ENCODE measurements at places on chromosomes 5 and 9.

DNA sequence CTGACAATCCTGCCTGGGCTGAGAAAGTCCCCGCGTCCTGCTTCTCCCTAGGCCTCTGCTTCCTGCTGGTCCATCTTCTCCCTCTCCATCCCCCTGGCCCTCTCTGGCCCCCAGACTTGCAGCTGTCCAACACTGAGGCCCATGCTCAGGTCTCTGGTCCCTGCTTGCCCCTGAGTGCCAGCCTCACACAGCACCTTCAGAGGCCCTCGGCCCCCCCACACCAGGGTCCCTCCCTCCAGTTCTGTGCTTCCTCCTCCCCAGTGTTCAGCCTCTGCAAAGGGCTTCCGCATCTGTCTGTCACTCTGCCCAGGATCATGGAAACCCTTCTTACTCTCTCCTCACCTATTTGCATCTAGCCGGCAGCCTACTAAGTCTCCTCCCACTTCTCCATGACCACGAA is 62.4 kb upstream of the CTSL start:
- DNase-seq, result no peak

- DNase-seq, result no peak
Observed at GRCh38 chr5:167348251-167348926, 943.1 kb upstream of the WWC1 start.

DNA sequence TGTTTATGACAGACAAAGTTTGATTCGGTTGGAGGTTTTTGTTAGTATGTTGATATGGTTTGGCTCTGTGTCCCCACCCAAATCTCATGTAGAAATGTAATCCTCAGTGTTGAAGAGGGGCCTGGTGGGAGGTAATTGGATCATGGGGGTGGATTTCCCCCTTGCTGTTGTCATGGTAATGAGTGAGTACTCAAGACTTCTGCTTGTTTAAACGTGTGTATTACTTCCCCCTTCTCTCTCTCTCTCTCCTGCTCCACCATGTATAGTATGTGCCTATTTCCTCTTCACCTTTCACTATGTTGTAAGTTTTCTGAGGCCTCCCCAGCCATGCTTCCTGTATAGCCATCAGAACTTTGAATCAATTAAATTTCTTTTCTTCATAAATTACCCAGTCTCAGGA is 415.1 kb downstream of the HCN1 start:
- DNase-seq, result no peak

GRCh38 chr5:3362606-3362910 is 233.1 kb upstream of the IRX1 start:
- DNase-seq, result no peak

- no peak for DNase-seq
Observed at GRCh38 chr9:75448281-75448680, 360.0 kb downstream of the OSTF1 start.

- no peak for DNase-seq
Observed at GRCh38 chr5:125823572-125823971, 599.6 kb upstream of the GRAMD2B start.

DNA sequence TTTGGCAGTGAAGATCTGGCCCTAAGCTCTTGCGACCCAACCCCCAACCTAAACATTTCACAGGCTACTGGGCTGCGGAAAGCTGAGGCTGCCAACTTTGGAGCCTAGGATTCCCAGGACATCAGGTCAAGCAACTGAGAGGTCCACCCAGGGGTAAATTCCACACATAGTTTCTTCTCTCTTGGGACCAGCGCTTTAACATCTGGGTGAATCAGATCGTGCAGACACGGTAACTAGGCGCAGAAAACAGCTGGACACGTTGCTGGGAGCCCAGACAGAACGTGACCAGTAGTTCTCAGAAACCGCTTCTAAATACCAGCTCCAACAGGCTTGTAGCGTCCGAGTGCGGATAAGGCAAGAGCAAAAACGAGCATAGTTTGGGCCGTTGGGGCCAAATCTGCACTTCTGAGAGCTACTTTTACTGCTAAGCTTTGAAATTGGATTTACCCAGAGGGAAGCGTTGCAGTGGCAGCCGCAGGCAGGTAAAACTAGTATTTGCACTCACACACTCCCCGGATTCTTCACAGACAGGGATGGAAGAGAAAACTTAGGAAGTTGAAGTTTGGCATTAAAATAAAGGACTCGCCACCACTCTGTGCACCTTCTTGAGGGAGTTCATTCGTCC is 11.8 kb downstream of the ITGA1 start:
- no peak for DNase-seq

DNA sequence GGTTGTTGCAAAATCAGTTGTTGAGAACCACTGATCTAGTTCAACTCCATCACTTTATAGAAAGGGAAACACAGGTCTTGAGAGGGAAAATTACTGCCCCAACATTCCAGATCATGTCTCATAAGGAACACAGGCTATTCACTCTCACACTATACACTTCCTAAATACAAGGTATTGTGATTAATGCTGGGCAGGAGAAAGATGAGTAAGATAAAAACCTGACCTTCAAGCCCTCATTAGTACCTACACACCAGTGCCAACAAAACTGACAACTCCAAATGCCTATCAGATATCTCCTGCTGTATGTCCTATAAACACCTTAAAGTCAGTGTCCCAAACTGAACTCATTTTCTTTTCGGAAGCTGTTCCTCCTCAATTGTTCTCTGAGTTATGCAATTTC is 8.2 kb downstream of the GNE start:
- DNase-seq, result no peak

GRCh38 chr5:112436144-112436543 is 17.1 kb upstream of the EPB41L4A start:
- DNase-seq, result no peak

DNA sequence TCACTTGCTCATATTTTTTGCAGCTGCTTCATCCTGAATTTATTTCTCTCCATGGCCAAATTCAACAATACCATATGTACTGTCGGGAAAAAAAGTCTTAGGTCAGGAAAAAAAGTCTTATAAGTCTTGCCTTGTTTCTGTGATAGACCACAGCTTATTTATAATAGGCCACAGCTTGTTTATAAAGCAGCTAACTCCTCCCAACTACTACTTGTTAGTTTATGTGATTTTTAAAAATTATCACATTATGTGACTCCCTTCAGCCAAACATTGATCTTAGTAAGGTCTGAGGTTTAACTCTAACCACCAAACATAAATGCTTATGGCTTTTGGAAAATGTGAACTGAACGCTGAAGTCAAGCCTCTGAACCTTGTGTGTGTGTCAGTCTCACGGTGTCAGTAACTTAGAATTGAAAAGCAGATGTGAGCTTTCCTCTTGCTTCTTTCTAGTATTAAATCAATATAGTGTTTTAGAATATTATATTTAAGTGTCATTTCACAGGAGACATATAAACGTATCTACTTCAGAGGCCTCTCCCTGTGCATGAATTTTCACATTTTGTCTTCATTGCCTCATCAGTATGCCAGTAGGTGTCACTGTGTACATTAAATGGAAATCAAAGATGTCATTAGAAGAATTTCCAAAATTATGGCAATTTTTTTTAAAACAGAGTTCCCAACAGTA is 51.3 kb downstream of the SNX24 start:
- DNase-seq, result no peak

- no peak for DNase-seq
Observed at GRCh38 chr9:137582286-137582860, 3.6 kb upstream of the DPH7 start.

GRCh38 chr5:33468775-33469435 is 28.1 kb downstream of the TARS1 start:
- no peak for DNase-seq

- no peak for DNase-seq
Observed at GRCh38 chr5:57627661-57628060, 145.1 kb upstream of the ACTBL2 start.

DNA sequence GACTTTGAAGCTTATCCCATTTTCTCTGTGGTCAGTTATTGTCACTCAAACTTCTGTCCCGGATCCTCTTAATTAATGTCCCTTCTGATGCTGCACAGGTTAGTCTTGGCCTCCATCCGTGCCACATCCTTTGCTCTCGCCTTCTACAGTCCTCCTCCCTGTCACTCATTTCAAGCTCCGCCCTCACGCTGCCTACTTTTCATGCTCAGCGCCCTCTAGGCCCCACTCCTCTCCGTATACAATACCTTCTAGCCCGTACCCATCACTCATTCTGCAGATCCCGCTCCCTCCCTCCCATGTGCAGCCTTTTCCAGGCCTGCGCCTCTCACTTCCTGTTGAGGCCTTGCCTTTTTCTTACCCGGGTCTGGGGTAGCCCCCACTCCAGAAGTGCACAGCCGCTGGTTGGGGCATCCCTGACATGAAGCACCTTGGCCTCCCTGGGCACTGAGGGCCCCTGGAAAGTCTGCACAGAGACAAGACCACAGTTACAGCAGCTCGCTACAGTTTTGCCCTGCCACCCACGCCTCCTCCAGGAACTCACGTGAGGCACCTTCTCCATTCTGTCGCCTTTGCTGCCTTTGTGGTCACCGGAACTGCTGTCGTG is 88.5 kb upstream of the SLC25A48 start:
- DNase-seq, result no peak

DNA sequence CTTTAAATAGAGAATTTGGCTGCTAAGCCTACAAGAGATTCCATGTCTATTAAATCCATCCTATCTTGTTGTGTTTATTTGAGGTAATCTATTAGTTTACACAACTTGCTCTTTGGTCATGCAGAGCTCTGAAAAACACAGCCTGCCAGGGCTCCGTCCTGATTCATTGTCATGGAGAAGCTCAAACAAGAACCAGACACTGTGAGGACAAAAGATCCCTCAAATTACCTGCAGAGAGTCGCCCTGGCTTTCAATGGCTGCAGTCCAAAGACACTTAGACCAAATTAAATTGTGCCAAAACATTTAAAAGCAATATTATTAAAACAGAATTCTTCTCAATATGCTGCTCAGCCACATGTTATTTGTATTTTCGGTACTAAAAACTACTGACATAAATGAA is 60.1 kb downstream of the CDH18 start:
- no peak for DNase-seq

GRCh38 chr5:179258922-179259730 is 86.1 kb downstream of the ADAMTS2 start:
- no peak for DNase-seq

DNA sequence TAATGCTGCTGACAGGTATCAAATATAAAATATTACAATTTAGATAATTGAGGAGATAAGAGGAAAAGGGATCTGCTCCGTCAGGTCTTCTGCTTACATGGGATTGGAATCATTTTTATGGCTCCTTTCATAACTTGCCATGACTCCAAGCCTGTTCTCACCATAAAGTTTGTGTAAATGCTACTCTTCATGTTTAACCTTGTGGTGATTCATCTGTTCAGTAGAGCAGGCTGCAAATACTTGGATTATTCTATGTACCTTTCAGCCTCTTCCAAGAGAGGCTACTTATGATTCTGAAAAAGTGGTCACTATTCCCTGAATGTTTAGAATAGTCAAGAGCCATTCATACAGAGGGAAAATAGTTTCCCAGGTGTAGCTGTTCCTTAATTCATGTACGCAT is 66.9 kb downstream of the SLC44A1 start:
- DNase-seq, result no peak

DNA sequence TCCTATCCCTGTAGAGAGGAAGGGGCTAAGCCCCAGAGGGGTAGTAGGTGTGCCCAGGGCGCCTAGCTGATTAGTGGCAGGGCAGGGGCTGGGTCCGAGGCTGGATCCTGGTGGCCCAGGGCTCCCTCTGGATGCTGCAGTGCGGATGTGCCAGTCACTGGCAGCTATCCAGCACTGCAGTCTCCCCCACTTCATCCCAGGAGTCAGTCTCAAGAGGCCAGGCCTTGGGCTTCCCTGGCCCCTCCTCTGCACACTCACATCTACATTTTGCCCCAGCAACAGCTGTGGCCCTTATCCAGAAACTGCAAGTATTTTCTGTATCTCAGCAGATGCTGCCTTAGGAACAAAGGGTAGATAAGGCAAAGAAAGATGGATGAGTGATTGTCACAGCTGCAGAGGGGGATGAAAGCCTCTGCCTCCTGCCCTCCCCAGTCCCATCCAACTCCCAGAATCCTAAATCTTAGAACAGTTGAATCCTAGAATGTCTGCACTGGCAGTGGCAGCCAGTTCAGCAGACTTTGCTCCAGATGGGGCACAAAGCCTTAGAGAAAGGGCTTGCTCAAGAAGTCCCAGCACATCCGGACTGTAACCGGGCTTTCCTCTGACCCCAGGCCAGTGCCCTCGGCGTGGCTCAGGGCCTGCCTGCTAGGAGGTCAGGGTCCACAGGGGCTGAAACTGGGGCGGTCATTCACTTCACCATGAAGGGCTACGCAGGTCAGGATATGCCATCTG is 1.6 kb downstream of the ANXA6 start:
- DNase-seq, result no peak

DNA sequence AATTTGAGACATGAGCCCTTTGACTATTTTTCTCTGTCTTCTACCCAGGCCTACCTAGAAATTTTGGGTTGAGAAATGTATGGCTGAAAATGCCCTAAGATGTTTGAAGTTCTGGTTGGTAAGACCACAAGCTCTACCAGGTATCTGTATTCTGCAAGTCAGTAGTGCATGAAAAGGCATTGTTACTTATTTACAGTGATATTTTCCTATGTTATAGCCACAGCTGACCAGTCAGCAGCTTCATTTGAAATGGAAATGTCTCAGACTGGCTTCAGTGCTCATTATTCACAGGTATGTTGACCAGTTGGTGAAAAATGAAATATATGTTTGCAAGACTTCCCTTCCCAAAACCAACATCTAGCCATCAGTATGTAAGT is 91.9 kb upstream of the ITGA2 start:
- no peak for DNase-seq

GRCh38 chr5:151258816-151259215 is 5.8 kb downstream of the GM2A start:
- DNase-seq, result no peak

DNA sequence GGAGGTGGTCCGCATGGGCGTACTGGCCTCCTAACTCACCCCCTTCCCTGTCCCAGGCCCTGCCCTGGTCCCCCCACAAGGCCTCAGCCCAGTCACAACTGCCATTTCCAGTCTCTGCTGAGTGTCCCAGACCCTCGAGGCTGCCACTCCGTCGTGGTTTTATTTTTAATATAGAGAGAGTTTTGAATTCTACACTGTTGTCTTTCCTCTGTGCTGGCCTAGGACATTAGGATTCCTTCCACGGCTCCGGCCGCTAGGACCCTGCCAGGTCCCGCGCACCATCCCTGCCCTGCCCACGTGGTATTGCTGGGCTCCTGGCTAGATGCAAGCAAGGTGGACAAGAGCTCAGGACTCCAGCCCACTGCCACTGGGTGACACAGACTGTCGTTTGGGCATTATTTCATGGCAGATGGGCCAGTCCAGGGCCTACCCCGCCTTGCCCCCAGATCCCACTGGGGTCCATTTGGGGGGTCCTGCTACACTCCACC is 53.3 kb downstream of the SAR1B start:
- DNase-seq, result no peak

GRCh38 chr9:105328872-105329718 is 84.6 kb downstream of the SLC44A1 start:
- no peak for DNase-seq
